ENCODE measurements at places on chromosomes 2 and 18.

DNA sequence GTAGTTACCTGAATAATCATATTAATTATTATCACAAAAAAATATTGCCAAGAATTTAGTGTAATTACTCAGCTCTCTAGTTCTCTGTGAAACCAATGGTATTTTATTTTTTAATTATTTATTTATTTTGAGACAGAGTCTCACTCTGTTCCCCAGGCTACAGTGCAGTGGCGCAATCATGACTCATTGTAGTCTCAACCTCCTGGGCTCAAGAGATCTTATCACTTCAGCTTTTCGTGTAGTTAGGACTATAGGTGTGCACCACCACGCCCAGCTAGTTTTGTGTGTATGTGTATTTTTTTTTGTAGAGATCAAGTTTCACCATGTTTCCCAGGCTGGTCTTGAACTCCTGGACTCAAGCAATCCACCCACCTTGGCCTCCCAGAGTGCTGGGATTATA lies 440.4 kb upstream of the CDH20 start:
- no peak for DNase-seq

DNA sequence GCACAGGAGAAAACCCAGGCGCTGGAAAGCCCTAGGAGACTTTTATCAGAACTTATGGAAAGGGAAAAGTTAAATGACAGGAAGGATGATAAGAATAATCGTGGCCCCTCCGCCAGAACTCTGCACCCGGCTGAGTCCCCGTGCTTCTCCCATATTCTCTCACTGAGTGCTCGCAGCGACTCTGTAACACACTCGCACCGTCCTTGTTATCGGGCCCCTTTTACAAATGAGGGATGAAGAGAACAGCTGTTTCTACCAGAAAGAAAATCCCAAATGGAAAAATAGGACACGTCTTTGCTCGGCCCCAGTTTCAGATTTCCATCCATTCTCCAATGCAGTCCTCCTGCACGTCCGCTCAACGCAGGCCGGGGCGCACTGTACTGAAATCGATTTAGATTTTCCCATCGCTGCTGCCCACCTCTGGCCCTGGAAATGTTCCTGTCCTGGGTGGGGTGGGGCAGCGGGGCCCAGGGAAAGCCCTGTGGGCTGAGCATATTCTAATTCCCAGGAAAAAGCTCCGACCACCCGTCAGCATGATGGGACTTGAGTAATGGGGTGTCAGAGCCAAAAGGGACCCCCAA lies 66.4 kb downstream of the KCNF1 start:
- no peak for DNase-seq

DNA sequence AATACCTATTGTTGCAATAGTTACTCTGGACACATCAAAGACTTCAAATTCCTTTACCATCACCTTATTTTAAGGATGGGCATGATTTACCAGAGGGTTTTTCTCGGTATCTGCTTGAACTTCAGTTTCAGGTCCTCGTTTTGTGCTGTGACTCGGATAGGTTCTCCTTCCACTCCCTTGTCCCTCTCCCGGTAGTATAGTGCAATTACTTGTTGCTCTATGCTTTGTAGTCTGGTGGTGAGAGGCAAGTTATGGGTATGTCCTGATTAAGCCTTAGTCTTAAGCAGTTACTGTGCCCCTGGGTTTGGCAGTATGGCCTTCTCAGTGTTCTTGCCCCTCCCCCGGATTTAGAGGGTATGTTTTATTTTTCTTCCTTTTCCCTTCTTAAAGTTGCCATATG lies 96.6 kb downstream of the RHBDD1 start:
- no peak for DNase-seq

DNA sequence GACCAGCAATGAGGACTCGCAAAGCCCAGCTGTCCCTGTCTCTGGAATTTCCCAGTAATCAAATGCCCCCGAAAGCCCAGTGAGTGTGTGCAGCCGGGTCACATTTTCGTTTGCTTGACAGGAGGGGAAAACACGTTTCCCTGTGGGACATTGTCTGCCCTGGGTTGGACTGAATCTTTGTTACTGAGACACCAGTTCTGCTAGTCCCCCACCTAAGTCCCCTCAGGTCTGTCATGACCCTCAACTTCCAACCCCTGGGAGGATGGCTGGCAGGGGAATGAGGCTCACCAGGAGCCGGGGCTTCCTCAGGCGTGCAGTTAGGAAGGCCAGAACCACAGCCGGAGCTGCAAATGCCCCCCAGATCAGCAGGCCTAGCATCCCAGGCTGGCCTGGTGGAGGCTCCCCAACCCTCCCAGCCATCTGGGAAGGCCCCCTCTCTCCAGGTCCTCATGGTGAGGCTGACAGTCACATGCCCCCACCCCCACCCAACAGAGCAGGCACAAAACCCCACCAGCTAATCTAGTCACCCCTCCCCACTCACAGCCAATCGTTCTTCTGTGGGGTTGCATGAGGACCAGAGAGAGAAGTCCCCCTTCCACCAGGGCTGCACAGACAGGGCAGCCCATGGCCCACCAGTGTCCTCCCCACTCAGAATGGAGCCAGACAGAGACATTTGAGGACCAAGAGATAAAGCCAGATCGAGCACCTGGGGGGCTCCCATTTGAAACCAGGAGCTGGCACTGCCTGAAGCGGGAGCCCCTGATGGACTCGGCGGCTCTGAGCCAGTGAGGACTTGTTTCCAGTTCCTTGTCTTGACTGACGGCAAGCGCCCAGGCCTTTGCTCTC lies 33.6 kb downstream of the CYP26B1 start:
- no peak for DNase-seq

GRCh38 chr2:179646862-179647587 lies 214.4 kb downstream of the ZNF385B start:
- DNase-seq = no peak

GRCh38 chr2:234495251-234496054 lies 1.4 kb downstream of the ARL4C start:
- DNase-seq = no peak

- DNase-seq = no peak
Observed at GRCh38 chr2:44351088-44351487, 10.2 kb downstream of the PREPL start.

DNA sequence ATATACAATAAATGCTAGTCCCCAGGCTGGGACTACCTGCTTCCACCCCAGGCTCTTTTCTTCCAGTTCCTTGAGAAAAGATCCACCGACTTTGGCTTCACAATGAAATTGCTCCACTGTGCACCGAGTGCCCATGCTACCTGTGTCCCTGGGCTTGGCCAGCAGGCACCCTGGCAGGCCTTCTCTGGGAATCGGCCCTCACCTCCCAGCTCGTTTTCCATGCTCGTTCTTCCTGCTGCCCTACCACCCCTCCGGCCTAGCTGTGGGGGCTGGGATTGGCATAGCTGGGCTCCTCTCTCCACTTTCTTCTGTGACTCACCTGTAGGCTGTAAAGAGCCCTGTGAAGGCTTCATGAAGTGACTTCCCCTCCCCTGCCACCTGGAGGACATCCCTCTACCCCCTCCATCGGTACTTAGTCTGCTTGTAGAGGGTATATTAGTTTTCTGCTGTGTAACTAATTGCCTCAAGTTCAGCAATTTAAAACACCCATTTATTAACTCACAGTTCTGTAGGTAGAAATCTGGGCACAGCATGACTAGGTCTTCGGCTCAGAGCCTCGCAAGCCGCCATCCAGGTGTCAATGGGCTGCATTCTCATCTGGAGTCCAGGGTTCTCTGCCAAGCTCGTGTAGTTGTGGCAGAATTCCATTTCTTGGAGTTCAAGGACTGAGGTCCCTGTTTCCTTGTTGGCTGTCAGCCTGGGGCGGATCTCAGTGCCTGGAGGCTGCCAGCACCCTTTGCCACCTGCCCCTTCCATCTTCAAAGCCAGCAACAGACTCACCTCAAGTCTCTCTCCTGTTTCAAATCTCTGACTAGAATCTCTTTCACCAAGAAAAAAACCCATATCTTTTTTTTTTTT lies 57.6 kb downstream of the DPYSL5 start:
- DNase-seq = no peak

GRCh38 chr18:61225336-61225735 lies 107.9 kb upstream of the CDH20 start:
- DNase-seq = no peak

DNA sequence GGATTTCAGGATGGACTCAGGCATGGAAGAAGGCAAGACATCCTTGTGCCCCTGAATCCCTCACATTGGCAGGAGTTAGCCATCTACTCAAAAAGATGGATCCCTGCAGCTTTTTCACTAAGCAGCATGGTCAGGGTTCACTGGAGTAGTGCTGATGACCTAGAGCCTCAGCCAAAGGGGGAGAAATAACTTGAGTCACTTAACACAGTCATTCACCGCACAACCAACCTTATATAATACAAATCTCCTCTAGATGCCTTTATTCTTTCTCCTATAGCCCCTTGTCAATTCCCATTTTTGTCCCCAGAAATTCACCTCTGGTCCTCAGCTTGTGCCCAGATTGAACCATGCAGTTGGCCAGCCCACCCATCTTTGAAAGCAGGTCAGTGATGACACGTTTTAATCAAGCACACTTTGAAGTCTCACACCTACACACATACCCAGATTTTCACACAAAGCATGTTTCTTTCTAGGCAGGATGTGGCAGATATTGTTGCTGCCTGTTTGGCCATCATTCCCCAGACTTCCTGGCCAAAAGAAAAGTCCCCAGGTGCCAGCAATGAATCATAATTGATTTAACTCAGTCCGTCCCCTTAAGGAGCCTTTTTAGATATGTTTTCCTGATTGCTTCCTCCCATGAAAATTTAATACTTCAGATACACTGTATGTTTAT lies 84.2 kb downstream of the LBH start:
- DNase-seq = no peak

- DNase-seq = no peak
Observed at GRCh38 chr2:215366440-215367032, 54.7 kb downstream of the ATIC start.

GRCh38 chr2:1045109-1045508 lies 94.5 kb downstream of the SNTG2 start:
- no peak for DNase-seq

- DNase-seq = no peak
Observed at GRCh38 chr18:3874125-3874524, 424.2 kb downstream of the TGIF1 start.

All from stimulated activated CD4-positive, alpha-beta T cell treated with anti-CD3 and anti-CD28 coated beads, Interleukin-15, amount 100 ng/mL, for 1 hour (primary cell).